ENCODE measurements at places on chromosomes 6 and 20.

DNA sequence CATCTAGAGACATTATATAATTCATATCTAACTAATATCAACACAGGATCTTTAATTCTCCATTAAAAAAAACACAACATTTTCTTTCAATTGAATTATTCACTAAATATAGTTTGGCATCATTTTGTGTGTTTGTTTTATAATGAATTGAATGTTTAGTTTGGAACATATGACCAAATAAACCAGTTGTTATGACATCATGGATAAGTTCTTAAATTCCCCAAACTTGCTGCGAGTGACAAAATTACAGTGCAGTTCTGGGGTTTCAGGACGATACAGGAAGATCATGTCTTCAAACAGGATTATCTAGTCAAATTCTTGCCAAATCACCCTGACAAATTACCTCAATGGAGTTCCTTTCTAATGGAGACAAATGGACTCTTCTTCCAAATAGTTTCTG lies 473.6 kb downstream of the EPM2A start:
- DNase-seq: no peak

- DNase-seq: no peak
Observed at GRCh38 chr20:20761301-20761700, 48.9 kb upstream of the RALGAPA2 start.

DNA sequence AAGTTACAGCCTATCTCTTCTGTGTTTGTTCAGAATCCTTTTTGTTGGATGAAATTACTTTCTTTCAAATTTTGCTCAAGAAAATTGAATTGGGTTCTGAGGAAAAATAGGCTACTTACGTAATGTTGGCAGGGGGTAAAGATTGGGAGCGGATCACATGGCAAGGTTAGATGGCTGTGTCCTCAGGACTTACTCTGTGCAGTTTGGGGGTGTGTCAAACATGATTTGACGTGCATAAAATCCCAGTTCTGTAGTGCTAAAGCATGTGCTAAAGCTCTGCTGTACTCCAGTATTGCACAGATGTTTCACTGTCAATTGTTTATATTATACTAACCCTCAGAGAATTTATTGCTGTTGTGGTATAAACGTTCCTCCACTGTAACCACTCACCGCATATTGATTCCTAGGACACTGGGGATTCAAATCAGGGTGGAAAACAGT lies 2.6 kb downstream of the NT5E start:
- no peak for DNase-seq

DNA sequence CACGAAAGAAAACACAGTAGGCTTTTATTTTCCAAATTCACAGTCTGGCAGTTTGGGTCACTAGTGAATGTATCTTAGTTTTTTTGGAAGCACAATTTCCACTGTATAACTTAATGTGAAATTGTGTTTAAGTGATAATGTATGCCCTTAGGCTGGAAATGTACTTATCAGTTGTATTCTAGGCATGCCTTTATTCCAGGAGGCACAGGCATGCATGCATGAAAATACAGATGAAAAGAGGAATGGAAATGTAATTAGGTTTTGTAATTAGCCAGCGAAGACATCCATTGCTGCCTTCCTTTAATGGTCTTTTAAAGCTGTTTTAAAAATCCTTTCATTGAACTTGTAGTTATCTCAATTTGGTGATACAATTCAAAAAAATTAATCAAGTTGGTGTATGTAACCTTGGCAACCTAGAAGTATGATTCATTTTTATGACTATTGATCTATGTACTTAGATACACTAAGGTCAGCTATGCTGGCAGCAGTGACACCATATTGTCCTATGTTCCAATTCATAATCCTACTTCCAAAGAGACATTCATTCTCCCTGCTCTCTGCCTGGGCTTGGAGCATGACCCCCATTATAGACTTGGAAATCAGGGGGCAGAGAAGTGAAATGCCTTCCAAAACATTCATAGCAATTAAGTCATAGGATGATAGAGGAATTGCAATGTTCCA lies 73.1 kb downstream of the SNAP25 start:
- no peak for DNase-seq

DNA sequence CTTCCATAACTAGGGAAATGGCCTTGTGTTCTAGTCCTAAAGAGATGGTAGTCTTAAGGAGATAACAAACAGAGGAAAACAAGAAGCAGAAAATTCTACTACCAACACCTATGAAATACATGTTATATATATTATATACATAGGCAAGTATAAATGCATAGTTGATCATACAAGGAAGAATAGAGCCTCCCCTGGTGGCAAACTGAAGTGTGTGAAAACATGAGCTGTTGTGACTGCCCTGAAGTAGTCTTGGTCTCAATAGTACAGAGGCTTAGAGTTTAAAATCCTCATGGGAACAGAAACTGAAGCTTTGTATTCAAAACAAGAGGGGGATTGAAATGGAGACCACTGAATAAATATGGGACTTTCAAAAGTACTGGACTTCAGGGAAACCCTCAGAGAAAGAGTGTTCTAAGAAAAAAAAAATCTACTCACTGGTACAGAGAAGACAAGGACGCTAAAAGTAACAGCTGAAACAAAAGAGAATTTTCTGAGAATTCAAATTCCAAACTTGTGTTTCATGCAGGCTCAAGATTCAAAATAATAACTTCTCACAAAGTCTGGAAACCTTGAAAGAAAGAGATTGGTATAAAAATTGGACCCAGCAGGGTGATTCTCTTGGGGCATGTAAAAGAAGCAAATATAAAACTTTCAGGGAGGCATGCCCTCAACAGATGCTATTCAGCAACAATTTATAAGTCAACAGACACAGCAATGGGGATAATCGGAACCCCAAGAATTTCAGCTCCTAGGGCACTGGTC lies 59.7 kb upstream of the SAMD3 start:
- no peak for DNase-seq

Data from stimulated activated CD4-positive, alpha-beta T cell treated with anti-CD3 and anti-CD28 coated beads, TNF-alpha, amount 100 ng/mL, for 4 hours (primary cell).